Suppressor macrophage (primary cell): ENCODE measurements at places on chromosomes 2 and 18.

DNA sequence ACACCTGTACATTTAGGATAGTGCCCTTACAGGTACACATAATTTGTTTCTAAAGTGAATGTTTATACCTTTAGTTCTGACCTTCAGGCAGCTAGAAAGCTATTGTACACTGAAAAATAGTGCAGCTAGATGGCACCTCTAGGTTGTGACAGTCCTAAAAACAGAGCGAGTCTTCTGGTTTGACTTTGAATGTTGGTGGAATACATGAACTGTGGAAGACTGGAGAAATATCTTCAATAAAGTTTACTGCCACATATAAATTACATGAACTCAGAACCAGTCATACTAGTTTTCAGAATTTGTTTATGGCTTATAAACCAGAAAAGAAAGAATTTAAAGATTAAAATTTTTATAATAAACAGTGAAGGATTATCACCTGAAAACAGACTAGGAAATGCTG lies 58.7 kb upstream of the TWSG1 start:
- no peak for DNase-seq

- no peak for DNase-seq
Measured at GRCh38 chr2:226387499-226387942, 412.1 kb downstream of the IRS1 start.

GRCh38 chr2:26668856-26669750 lies 23.4 kb upstream of the KCNK3 start:
- DNase-seq, result no peak

GRCh38 chr18:27274901-27275300 lies 89.8 kb upstream of the CHST9 start:
- DNase-seq, result no peak

- peak; percentile 50 for DNase-seq
Measured at GRCh38 chr2:32559136-32559535, 68.7 kb upstream of the TTC27 start.
